Activated CD4-positive, alpha-beta T cell treated with anti-CD3 and anti-CD28 coated beads for 48 hours (primary cell): ENCODE measurements at places on chromosomes 3 and 15.

DNA sequence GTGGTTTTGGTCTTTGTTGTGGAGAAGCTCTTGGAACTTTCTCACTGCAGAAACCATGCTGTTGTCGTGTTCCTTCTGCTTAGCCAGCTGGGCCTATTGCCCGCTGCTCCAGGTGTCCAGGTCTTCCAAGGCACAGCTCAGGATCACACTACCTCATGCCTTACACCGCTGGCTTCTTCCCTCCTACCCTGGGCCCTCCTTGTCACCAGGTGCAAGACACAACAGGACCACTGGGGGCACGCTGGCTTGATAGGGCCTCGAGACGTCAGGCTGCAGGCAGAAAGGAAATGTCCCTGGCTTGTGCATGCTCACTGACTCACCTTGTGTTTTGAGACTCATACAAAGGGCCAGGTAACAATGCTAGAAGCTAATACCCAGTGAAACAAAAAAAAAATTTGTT, 32.3 kb downstream of the PAQR9 start:
- DNase-seq, result peak; percentile 62

- no peak for DNase-seq
Observed at GRCh38 chr3:67635257-67635656, 19.2 kb downstream of the SUCLG2 start.

DNA sequence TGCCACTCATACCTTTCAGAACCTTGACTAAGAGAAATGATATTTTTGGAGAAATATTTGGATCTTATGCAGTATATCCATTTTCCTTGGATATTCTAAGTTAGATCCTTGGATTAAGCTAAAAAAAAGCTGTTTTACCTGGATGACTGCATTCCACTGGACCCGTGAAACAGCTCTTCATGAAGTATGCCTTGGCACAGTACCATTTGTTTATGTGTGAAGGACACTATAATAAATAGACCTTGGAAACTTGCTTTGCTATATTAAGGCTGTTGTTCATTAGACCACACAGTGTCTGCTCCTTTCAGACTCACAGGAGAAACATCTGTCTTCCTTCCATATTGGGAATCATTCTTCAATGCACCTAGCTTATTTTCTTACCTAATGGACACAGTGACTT, 651.0 kb upstream of the TGFBR2 start:
- DNase-seq, result no peak

DNA sequence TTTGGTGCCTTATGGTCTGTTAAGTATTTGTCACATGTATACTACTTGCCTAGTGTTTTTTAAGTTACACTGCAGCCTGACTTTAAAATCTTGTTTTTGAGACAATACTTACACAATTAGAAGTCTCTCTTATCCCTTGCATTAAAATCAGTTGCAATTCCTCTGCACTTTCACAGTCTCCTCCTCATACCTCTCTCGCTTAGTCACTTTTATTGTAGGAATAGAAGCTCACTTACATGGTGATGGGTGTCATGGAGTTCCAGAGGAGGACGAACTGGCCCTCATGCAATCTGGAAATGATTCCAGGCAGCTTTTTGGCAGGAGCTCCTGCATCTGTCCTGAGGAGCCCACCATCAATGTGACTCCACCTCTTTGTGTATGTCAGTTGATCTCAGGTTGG, 238.4 kb upstream of the TBC1D5 start:
- no peak for DNase-seq

DNA sequence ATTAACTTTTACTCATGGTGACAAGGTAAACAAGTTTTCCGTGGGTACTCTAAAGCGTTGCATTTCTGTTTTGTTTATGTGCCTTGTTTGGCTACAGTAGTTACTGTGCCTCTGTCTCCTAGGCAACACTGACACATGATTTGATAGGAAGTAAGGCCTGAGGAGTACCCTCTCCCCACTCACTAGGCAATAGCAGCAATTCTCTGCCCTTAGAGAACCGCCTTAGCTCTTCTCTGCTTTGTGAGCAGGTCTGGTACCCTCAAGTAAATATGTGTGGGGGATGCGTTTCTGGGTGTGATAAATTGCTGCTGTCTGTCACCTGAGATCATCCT, at the start of gene IL5RA:
TSS of gene IL5RA (minus strand) at position 76 of the 332 bp plus-strand sequence. CDS start 5,390 bp downstream, outside the sequence.
- no peak for DNase-seq

DNA sequence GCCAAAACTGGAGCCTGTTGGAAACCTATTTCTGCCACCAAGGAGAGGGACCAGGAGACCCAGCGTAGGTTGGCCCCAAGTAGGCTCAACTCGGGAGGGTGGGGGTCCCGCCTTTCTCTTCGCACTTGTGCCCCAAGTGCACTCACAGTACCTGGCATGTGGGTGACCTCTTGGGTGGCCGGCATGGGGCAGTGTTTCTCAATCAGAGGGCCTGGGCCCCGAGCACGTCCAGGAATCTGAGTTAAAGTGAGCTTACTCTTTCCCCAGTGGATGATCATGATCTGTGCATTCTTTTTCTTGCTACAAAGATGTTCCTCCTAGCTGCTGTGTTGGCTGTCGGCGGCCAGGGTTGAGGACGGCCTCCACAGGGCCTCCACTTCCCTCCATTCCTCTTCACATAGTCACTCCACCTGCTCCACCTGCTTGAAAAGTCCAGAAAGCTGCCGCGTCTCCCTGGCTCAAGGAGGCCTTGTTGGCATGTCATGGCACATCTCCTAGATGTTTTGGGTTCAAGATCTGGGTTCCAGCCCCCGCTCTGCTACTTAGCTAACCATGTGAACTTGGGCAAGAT, 66.5 kb upstream of the SEC61A1 start:
- no peak for DNase-seq

DNA sequence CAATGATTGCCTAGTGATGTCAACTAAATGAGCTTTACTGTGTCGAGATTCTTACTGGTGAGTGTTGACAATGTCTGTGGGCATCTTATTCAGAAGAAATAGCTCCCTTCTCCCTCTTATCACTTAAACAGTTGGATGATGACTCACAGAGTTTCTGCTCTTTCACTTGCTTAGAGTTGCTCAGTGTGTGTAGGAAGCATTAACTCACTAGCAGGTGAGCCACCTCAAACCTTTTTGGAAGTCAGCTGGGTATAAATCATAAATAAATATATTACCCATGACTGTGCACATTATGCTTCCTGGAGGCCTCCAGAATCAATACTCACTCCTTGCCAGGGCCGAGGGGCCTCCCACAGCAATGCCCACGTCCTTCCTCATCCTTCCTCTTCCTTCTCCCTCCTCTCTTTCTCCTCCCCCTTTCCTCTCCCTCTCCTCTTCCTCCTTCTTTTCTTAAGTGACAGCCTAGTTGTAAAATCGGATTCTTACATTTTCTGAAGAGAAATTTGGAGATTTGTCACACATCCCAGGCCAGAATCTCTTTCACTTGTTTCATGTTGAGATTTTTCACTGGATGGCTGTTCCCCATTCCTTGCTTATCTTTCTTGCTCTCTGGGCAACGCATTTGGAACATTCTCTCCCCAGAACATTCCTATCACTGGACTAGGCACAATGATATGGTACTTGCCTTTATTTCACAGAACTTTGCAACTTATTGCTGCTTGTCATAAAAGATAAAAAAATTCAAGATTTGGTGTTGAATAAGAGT, 17.5 kb downstream of the SHC4 start:
- DNase-seq, result no peak
